NCI-H460 (cell line): ENCODE measurements at places on chromosomes 2 and 18.
A peak's percentile ranks its signal among the peaks of the same experiment; 100 is the strongest.

GRCh38 chr2:163906410-163906809 lies 170.6 kb upstream of the FIGN start:
- DNase-seq = no peak

- no peak for DNase-seq
Measured at GRCh38 chr2:18630941-18631340, 41.6 kb upstream of the NT5C1B start.

GRCh38 chr2:230216489-230216888 lies 3.3 kb downstream of the SP110 start:
- no peak for DNase-seq

DNA sequence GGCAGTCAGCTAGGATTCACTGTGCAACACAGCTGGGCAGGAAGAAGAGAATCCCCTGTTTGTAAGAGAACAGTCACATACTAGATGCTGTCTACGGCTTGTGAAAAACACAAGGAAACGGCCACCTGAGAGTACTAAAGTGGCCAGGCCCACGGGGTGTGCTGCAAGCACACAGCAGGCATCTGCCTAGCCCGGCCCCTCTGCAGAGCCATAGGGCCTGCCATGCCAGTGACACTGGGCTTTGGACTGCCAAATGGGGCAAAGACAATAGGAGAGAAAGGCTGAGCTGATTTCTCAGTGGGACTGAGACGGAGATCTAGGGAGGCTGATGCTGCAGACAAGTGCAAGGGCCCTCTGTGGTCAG lies 10.3 kb downstream of the TUBB6 start:
- no peak for DNase-seq

DNA sequence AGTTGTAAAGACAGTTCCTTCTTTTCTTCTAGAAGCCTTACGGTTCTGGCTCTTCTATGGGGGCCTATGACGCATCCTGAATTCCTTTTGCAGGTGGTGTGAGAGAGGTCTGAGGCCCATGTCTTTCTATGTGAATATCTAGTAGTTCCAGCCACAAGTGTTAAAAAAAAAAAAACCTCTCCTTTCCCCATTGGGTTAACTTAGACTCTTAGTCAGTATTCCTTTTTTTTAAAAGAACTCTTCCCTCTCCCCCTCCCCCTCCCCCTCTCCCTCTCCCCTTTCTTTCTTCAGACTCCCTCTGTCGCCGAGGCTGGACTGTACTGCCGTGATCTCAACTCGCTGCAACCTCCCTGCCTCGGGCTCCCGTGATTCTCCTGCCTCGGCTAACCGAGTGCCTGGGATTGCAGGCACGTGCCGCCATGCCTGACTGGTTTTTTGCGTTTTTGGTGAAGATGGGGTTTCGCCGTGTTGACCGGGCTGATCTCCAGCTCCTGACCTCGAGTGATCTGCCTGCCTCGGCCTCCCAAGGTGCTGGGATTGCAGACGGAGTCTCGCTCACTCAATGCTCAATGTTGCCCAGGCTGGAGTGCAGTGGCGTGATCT lies 11.4 kb upstream of the CIDEA start:
- no peak for DNase-seq

DNA sequence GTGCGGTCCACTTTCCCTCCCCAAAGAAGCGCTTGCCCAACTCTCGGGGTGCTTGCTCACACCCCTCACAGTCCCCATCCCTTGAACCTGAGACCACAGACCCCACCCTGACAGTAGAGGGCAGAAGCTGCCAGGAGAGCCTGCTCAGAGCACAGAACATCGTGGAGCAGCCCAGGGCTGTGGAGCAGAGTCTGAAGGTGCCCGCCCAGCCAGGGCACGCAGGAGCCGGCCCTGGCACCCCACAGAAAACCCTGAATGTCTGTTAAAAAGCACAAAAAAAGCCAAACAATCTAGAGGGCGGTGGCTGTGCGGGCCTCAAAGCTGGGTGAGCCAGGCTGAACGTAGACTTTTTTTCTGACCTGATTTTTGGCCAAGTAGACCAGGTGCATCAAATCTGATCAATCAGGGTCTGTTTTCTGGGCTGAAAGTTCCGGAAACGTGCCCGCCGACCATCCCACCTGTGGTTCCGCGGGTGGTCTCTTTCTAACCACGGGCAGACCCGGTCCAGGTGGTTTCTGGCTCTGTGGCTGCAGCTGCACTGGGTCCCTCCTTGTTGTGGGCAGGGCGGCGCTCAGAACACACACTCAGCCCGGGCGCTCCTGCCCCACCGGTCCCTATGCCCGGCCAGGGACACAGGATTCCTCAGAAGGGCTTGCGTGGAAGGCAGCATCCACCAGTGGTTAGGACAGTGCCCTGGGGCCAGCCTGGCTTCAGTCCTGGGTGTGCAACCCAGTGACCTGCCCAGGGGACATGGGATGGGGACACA lies 66.3 kb downstream of the SLC66A2 start:
- DNase-seq = no peak

- DNase-seq = no peak
Measured at GRCh38 chr18:37869051-37869450, 303.5 kb upstream of the CELF4 start.

DNA sequence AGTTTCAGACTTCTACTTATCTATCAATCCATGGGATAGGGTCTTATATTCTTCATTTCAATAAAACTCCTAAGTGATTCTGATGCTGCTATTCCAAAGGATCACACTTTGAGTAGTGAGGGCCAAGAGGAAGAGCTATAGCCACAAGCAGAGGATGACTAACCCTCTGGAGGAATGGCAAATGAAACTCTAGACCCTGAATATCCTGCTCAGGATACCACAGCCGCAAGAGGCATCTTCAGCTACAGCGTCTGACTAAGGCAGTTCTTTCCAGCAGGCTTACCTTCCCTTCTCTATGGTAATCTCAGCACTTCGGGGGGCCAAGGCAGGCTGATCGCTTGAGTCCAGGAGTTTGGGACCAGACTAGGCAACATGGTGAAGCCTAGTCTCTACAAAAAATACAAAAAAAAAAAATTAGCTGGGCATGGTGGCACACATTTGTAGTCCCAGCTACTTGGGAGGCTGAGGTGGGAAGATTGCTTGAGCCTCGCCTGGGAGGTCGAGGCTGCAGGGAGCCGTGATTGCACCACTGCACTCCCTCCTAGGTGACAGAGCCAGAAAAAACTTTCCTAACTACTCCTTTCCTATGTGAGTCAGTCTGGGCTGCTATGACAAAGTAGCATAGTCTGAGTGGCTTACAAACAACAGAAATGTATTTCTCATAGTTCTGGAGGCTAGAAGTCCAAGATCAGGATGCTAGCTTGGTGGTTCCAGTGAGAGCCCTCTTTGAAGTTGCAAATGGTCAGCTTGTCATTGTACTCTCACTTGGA lies 371.9 kb downstream of the IRS1 start:
- peak; percentile 44 for DNase-seq

DNA sequence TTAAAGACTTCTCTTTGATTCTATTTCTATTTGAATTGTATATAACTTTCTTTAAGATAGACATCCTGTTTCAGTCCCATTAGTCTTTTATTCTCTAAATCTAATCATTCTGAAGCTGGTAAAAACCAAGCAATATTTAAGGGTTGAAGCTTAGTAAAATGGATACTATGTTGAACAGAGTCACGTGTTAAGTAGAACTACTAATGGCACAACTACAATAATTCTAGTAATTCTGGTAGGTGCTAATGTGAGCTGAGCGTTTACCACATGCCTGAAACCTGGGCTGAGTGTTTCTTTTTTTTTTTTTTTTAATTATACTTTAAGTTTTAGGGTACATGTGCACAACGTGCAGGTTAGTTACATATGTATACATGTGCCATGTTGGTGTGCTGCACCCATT lies 8.9 kb upstream of the AFF3 start:
- DNase-seq = no peak

- no peak for DNase-seq
Measured at GRCh38 chr2:141497272-141497671, 633.5 kb downstream of the LRP1B start.

- DNase-seq = no peak
Measured at GRCh38 chr2:53373126-53373525, 394.5 kb upstream of the CHAC2 start.

GRCh38 chr2:238847841-238848690 lies at the start of gene TWIST2:
TWIST2 (plus strand) TSS chr2:238848085; CDS start chr2:238848216, 131 bp downstream.
- DNase-seq = no peak

DNA sequence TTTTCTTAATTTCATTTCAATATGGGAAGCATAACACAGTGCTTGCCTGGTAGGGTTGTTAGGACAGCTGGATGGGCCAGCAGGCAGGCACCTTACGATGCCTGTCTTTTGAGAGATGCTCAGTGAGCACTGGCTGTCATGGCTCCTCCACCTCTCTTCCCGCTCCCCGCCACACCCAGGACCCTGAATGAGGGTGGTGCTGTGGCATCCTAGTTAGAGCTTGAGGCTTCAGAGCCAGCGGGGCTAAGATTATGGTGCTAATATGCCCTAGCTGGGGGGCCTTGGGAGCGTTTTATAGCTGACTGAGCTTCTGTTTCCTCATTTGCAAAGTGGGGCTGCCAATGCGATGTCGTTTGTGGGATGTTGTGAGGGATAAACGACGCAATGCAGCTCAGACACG lies 37.7 kb downstream of the ASB1 start:
- no peak for DNase-seq

GRCh38 chr18:54030434-54030833 lies 194.0 kb downstream of the MBD2 start:
- no peak for DNase-seq

DNA sequence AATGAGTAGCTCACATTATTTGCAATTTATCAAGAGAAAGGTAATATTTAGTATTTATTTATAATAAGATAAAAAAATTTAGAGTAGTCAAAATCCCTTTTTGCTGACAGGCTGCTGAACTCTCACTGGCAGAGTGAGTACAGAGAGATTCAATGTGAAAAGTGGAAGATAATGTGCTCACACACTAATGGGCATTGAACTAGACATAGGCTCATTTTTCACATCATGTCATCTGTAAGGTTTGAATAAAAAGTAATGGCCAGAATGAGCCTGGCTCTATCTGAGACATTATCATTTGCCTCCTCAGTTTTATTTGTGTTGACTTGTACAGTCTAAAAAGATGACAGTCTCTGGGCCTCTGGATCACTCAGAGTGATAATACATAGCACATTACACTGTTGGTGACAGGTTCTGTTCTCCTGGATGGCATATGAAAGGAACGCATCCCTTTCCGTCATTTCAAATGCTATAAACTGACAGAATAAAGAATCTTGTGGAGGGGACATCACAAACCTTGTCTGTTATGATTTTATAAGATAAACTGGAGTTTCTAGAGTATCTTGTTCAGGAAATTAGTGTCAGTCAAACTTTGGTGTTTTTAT lies 812.9 kb downstream of the NR4A2 start:
- DNase-seq = no peak

DNA sequence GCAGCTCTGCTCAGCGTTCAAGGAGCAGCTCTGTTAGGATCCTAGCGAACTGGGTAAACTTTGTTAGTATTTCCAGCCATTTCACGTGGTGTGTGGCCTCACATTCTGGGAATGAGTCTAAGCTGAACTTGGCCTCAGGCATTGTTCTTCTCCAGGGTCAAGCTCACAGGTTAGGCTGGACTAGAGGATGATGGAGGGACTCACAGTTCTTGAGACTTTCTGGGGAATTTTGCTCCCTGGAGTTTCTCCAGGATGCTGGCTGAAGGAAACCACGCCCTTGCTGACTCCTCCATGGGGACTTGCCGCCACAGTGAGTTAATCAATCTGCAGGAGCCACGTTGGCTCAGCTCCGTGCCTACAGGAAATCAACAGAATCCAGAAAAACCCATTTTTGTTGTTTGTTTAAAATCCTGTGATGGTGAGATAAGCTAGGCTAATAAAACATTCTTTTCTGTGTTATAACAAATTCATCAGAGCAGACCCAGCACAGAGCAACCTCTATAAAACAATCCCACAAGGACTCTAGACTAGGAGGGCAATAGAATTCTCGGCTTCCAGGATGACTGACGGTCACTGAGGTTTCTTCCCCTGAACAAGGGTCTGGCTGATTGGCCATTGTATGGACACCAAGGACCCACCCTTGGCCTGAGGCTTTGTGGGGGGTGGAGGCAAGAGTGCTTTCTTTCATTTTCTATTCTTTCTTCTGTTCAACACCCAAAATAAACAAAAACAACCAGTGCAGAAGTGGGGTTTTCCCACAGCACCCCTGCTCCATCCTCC lies 12.6 kb downstream of the CNDP1 start:
- no peak for DNase-seq

DNA sequence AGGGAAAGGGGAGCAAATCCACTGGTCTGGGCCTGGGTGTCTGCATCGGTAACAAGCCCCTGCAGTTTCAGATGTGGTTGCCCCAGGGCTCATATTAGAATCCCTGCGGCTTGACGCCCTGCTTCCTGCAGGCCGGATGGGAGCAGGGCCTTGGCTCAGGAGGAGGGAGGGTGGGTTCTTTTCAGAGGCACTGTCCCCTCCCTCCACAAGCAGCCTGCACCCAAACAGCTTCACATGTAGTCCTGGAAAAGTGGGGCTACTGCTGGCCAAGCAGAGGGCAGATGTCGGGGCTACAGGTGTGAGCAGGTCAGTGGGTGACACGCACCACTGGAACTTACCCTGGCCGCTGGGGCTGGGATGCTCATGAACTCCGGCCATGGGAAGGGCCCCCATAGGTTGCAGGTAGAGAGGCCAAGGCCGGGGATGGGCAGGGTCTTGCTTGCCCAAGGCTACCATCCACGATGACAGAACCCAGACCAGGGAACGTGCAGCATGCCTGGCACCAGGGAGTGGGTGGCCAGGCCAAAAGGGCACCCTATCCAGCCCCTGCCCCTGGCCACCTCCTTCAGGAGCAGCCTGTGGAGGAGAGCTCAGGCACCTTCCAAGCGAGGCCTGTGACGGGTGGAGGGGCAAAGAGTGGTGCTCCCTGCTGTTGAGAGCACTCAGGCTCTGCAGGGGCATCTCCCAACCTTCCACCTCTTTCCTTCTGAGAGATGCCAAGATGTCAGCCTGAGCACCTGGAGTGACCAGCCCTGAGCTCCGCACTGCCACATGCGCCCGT lies 16.8 kb downstream of the ARID5A start:
- DNase-seq = no peak

GRCh38 chr2:119694845-119695521 lies 16.0 kb downstream of the TMEM177 start:
- peak; percentile 27 for DNase-seq

GRCh38 chr2:234858145-234858544 lies 93.7 kb upstream of the SH3BP4 start:
- DNase-seq = no peak
